Hypothalamus (tissue), 51 donors: ENCODE measurements at places on chromosomes 1 and 21.

DNA sequence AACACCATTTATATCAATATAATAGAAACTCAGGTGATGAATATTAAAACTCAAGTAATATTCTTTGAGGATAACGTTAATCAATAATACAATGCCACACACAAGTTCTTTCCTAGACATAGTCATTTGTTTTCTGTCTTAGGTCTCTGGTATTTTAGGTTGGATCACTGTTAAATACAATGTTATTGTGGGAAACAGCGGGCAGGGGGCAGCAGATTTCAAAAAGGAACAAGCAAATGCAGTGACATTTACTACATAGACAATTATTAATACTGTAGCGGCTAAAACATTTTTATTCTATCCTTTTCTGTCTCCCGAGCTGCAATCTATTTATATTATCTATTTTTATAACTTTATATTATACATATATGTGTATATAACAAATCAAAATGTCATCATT is 186.4 kb upstream of the ZNHIT6 start:
- no peak for DNase-seq

- DNase-seq, result no peak
These were observed 83.3 kb downstream of the FNBP1L start for GRCh38 chr1:93531193-93531592.

- no peak for DNase-seq
These were observed 213.7 kb downstream of the SDCCAG8 start for GRCh38 chr1:243469497-243469896.

DNA sequence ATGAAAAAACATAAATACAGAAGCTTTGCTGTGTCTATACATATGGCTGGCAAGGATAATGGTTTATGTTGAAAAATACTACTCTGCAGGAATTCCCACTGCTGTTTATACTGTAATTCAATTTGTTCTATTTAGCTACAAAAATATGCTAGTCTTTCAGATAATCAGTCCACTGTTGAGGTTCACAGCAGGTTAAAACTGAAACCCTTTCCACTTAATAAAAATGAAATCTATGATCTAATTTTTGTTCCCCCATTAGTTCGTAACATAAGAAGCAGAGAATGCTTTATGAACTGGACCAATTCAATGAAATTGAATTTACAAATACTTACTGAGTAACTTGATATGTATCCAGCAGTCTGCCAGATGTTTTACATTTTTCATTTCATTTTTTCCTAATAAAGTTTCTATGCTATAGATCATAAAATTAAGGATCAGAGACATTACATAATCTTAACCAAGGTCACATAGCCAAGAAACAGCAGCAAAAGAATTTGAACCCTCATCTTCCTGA is 360.1 kb upstream of the BEND5 start:
- DNase-seq, result no peak

- DNase-seq, result no peak
These were observed 89.3 kb downstream of the ASH1L start for GRCh38 chr1:155473151-155473821.
